ENCODE measurements at places on chromosomes 7 and 10.

GRCh38 chr7:19248681-19249080 is 103.5 kb upstream of the FERD3L start:
- no peak for DNase-seq

DNA sequence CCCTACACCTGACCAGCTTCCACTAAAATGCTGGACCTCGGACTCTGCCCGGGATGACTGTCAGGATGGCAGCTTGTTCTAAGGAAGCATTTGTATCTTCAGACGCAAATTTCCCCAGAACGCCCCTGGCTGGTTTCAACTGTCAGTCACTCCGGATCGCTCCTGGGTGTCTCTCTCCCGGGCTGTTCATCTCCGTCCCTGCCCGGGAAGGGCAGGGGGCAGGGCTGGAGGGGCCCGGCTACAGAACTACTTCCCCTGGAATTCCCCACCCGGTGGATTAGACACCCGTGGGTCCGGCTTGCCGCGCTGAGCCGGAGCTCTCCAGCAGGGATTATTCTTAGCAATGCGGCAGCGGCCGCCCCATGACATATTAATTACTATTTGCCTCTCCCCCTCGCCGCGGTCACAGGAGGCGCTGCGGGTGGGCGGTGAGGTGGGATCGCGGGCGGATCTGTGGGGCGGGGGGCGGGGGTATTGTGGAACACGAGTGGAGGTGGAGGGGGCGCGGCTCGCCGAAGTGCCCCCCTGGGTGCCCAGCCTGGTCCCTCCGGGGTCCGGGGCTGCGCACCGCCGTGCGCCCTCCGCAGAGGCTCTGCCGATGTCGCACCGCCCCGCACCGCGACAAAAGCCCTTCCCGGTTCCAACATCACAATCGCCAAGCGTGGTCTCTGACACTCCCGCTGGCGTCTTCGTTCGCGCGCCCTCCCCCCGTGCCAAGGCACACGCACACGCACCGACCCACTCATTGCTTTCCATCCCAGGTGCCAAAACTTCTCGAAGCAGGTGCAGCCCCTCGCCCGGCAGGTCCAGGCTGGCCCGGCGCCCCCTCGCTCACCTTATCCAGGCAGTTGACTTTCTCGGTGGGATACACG is 276.1 kb upstream of the NEBL start:
- DNase-seq, result no peak

GRCh38 chr10:127291329-127291728 is 94.9 kb upstream of the INSYN2A start:
- DNase-seq, result no peak

DNA sequence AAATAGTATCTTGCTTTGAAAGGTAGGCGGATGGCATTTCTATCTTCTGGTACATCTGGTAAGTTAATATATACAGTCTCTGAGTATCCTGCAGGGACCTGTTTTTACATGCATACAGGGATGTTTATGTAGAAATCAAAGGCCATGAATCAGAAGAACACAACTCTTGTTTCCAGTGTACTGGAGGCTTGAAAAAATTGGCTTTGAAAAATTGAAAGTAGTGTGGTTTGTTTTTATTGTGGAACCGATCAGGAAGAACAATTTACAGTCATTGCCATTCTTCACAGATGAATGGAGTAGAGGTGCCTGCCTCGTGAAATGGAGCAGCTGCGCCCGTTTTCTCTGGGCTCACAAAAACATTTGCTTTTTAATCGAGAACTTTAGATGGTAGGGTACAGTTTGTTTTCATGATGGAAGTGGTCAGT is 54.0 kb upstream of the RPA3 start:
- DNase-seq, result no peak

GRCh38 chr10:58588673-58589265 is 76.1 kb downstream of the BICC1 start:
- DNase-seq, result no peak

GRCh38 chr10:15293862-15294842 is 76.9 kb downstream of the FAM171A1 start:
- no peak for DNase-seq

GRCh38 chr10:28418069-28418468 is 114.8 kb upstream of the WAC start:
- no peak for DNase-seq

DNA sequence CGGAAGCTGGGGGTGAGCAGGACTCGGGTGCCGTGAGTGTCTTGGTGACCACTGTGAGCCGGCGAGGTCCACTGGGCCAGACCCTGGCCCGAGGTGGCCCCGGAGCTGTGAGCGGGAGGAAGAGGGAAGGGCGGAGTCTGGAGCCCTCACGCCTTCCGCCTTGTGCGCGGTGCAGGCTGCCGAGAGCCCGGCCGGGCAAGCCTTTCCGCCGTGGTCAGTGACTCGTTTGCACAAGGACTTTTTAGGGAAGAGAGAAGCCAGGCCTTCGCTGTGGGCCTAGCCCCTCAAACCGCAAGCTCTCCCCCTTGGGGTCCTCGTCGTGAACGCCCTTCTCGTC is 40.9 kb upstream of the ZNF32 start:
- DNase-seq, result no peak

GRCh38 chr7:121500360-121501058 is 104.4 kb upstream of the FAM3C start:
- DNase-seq, result no peak

DNA sequence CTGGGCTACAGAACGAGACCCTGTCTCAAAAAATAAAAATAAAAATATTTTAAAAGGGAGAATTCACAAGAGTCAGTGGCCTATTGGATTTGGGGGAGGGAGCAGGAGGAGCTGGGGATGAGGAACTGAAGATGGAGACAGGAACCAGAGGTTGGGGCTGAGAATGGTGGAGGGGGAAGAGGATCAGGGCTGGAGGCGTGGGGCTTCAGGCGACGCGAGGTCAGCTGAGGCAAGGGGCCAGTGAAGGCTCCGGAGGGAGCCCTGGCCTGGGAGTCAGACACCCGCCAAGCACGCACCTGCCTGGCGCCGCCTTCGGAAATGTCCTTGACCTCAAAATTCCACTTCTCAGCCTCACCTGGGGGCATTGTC is 671 bp upstream of the CLEC2L start:
- no peak for DNase-seq

DNA sequence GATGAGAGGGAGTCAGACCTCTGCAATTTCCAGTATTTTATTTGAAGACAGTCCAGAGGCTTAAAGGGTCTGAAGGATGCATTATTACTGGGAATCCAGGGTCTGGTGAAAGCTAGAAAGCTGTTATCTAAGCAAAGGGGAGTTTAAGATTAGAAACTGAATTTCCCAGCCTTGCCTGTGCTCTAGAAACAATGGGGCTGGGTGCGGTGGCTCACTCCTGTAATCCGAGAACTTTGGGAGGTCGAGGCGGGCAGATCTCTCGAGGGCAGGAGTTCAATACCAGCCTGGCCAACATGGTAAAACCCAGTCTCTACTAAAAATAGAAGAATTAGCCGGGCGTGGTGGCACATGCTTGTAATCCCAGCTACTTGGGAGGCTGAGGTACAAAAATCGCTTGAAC is 71.5 kb upstream of the ANLN start:
- no peak for DNase-seq

DNA sequence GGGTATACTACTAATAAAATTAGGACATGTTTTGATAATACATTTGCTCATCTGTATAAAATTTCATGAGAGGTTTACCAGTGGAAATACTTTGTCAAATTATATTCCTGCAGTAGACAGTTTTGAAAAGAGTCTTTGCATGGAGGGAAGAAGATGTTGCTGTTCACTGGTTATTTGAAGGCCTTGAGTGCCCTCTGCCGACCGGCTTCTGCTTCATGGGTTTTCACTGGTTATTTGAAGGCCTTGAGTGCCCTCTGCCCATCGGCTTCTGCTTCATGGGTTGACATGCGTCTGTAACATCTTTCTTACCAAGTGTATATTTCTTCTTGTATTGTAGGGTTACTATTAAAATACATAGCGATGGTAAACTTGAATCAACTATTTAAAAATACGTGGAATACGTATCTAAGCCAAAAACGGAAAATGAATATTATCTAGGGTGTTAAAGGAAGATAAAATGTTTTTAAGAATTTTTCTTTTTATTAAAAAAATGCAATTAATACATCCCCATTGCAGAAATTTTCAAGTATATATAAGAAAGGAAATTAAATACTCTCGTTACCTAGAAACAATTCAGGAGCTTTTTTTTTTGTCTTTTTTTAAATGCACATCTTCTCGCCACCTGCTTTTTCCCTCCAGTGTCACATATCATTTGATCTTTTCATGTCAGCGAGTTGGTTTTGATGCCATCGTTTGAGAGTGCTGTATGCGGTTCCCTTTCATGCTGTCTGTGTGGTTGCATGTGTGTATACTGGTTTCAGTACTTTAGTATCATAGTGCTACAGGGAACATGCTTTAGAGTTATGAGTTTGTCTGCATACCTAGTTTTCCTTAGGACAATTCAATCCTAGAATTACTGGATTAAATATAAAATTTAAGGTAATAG is 73.4 kb downstream of the SHH start:
- DNase-seq, result peak; percentile 34

DNA sequence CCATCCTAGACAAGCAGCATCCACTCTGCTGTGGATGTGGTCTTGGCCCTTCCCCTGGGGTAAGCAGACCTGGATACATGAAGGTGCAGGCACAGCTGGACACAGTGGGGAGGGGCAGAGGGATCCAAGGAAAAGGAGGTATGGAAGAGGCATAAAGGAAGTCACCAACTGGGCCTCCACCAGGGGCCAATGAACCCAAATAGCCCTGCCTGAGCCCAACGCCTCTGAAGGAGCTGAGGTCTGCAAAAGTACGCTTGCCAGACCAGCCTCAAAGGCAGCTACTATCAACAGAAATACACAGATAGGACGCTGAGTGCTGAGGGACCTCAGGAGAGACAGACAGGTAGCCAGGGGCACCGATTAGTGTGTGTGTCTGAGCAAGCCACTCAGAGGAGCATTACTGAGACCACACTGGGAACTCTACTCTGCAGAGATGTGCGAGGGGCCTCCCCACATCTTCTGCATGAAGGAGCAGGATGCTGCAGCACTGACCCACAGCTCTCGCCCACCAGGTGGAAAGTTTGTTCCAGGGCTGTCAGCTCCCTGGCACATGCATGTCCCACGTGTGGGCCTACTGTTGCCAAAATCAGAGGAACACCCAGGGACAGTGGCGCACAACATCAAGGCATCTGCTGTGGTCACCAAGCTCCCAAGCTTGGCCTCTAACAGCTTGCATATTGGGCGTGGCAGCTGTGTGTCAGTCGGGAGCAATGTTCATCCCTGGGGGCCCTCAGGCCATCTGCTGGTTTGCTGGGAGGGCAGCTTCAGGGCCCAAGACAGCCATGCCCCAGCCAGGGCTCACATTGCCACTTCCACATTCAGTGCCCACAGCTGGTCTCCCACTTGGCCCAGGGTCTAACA is 40.0 kb downstream of the MKI67 start:
- DNase-seq, result no peak

GRCh38 chr7:41984888-41985287 is 252.1 kb downstream of the GLI3 start:
- no peak for DNase-seq

GRCh38 chr7:31933481-31933880 is 136.7 kb downstream of the PDE1C start:
- DNase-seq, result no peak

DNA sequence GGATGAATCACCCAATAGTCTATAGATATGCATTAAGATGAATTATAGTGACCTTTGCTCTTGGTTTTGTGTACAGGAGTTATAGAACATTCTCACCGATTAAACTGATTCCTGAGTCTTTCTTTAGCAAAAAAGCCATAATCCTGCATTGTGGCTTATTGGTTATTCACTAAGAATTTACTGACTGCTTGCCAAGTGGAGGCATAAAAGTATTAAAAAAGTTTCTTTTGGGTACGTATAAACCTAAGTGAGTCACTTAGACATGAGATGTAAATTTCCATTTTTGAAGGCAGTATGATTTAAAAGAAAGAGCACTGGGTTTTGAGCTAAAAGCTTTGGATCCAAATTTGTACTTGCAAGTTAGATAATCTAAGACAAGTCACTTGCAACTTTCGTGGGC is 100.7 kb downstream of the CDK6 start:
- DNase-seq, result no peak

DNA sequence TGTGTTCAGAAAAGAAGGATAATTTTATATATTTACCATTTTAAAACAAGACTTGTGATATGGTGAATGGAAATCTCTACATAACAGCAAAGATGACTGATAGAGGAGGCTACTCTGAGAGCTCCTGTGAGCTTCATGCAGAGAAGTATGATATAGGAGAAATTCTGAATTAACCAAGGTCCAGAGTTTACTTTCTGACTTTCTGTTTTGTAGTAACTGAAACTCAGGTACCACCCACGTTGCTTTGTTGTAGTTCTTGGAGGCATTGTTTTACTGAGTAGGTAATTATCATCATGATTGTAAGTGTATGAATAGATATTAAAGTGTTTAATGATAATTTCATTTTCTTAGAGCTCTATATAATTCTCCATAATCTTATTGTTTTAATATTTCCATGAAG is 18.0 kb upstream of the SFR1 start:
- DNase-seq, result no peak

- no peak for DNase-seq
These were observed 267.2 kb downstream of the POM121L12 start for GRCh38 chr7:53302496-53303246.

DNA sequence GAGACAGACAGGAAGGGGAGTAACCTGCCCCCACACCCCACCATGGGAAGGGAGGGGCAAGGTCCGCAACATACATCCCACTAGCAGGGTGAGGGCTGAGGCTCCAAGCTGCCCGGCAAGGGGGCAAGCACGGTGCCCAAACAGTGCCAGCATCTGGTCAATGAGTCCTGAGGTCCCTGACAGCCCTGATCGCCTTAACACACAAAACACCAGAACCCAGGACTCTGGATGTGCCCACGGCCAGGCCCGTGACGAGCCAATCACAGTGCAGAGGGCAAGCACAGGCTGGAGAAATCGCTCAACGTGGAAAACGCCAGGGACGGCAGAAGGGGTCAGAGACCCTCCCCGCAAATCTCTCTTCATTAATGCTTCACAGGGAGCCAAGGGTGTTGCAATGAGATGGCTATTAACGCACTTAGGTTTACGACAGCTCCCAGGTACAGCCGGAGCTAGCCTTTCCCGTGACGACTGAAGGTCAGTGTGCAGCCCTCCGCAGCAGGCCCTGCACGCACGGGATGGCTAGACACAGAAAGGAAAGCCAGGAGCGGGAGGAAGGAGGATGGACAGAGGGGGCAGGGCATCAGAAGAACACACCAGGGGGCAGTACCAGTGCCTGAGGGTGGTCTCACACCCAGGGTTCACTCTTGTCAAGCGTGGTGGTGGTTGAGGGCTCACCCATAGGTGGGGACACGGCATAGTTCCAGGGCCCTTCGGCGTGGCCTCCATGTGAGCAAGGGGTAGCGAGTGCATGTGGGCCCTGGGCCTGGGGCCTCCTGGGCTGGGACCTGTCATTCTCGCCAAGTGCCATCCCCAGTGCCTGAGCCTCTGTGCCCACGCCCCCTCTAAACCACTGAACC is 220.5 kb downstream of the MAD1L1 start:
- no peak for DNase-seq
